ENCODE measurements at places on chromosomes 1 and 21.

GRCh38 chr1:173530795-173531693, 53.9 kb downstream of the PRDX6 start:
- DNase-seq: no peak

DNA sequence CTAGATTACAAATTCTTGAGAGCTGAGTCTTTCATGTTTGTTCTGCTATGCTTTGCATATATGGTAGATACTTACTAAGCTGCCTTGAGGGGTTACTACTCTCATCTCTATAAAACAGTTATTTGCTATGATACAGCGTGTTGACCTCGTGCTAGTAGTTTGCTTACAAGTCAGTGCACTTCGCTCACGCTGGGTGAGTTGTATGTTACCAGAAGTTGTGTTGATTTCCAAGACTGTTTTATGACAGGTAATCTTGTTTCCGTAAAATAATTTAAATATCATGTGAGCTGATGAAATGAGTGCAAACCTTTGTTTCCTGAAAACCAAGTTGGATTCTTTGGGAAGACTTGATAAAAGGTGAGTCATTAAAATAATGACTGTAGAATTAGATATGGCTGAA, 7.3 kb downstream of the MRPS6 start:
- DNase-seq: no peak

DNA sequence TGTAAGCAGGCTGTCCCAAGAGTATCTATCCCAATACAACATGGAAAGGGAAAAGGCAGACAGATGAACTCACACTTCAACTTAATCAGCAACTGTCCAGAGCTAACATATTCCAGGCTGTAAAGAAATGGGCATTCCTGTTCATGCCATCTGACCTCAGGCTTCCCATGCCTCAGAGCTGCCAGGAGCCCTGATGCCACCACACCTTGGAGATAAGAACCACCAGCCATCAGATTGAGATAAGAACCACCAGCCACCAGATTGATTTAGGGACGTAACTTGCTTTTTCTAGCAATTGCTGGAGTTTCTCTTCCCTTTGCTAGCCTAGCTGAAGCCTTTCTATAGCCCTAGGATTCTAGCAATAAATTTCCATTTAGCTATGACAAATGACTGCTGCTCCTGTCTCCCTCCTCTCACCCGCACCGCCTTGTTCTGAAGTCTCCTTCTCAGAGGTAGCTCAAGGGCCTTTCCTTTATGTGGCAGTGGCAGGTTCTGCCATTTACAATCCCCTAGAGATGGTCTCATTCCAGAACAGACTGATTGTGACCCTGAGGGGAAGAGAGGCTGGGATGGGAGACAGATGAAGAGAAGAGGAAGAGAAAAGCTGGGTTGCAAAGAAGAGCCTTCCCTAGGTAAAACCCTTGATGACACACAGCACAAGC, 88.0 kb upstream of the CTTNBP2NL start:
- DNase-seq: no peak

- no peak for DNase-seq
Measured at GRCh38 chr1:89757532-89757931, 63.3 kb upstream of the LRRC8D start.

GRCh38 chr1:39500862-39501389, 9.5 kb downstream of the BMP8A start:
- DNase-seq: no peak

GRCh38 chr1:116768416-116769103, 14.3 kb downstream of the CD2 start:
- no peak for DNase-seq

GRCh38 chr1:119564548-119564947, 57.5 kb downstream of the HSD3B1 start:
- no peak for DNase-seq

DNA sequence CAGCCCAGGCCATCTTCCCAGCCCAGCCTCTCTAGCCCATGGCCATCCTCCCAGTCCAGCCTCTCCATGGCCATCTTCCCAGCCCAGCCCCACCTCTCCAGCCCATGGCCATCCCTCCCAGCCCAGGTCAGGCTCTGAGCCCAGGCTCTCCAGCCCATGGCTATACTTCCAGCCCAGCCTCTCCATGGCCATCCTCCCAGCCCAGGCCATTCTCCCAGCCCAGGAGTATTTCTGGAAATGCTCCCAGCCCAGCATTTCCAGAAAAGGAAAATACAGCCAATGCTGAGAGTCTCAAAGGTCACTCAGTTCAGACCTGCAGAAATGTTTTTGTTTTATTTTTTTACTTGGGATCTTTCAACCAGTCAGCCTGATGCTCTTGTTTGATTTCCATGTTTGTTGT, 70.0 kb upstream of the ZNF281 start:
- DNase-seq: peak; percentile 43

DNA sequence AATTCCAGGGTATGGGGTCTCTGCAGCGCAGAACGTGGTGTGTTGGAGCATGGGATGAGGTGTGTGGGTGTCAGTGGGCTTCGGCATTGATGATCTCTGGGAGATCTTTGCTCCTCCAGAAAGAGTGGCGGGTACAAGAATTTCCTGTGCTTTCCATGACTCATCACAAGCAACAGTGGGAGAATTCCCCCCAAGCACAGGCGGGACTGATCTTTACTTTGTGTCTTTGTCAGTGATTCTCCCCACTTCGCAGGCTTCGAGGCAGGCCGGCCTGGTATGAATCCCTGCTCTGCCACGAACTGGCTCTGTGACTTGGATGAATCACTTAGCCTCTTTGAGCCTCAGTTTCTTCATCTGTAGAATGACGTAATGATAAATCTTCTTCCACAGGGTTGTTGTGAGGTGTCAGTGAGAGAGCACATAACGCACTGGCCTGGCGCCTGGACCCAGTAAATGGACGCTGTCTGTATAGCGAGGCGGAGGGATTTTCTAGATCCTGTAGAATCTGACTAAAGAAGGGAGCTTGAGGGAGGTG, 2.0 kb downstream of the OPRD1 start:
- no peak for DNase-seq

- DNase-seq: no peak
Measured at GRCh38 chr1:207304710-207305488, 16.6 kb upstream of the CD55 start.

GRCh38 chr1:65480684-65481405, 60.4 kb downstream of the LEPR start:
- DNase-seq: no peak

DNA sequence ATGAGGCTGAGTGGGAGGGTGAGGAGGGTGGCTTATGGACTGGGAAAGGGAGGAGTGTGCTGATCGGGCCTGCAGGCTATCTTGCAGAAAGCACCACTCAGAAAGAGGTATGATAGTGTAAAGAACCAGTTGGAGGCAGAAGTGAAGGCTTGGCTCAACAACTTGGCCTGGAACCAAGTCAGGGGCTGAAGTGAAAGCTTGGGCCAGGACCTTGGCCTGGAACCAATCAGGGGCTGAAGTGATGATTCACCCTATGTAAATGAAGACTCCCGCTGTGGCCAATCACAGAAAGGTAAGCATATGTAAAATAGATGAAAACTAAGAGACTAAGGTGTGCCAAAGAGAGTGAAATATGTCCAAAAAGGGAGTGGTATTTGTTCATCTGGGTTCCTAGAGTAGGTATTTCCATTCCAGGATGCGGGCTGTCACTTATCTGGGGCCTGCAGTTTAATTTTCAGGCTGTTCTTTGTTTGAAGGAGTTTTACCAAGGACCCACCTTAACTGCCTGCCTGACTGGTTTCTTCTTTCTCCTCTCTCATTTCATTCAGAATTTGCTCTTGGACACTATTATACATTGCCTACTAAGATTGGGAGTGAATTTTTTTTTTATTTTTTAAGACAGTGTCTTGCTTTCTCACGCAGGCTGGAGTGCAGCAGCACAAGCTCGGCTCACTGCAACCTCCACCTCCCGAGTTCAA, 5.1 kb upstream of the RFX5 start:
- DNase-seq: no peak

DNA sequence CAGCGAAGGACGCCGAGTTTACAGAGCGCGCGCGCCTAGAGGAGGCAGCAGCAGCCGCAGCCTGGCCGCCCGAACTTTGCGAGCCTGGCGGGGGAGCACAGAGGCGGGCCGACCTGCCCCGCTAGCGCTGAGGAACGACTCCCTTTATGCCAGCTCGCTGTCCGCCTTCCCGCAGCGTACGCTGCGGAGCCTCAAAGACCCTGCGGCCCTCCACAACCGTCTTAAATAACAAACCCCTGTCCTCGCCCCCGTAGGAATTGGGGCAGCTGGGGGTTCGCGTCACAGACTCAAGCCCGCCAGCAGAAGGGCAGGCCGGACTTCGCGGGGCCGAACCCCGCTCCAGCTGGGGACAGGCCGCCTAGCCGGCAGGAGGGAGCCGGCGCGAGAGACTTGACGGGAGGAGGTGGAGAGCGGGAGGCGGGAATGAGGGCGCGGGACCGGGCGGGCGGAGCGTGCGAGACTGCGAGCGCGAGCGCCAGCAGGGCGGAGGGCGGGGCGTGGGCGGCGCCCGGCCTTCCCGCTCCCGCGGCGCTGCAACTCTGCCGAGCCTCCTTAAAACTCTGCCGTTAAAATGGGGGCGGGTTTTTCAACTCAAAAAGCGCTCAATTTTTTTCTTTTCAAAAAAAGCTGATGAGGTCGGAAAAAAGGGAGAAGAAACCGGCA, 1.8 kb upstream of the CDKN2C start:
- DNase-seq: peak; percentile 95

DNA sequence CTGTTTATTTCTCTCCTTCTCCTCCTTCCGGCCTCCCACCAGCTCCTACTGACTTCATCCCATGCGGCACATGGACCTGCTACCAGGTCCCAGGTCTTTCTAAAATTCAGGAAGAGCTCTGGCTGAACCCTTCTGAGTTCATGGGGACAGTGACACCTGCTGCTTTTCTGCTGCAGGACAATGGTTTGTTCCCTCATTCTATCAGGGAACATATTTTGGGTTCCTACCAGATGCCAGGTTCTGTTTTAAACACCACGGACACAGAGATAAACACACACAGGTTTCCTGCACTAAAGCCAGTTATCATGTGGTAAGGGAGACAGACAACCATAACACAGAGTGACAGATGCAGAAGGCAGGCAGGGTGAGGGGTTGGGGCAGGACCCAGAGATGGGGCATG, 114.0 kb upstream of the RAB4A start:
- DNase-seq: no peak

- no peak for DNase-seq
Measured at GRCh38 chr1:190754666-190755065, 277.0 kb upstream of the BRINP3 start.

- no peak for DNase-seq
Measured at GRCh38 chr1:119294199-119294598, 74.4 kb upstream of the HAO2 start.
